Activated T-cell treated with anti-CD3 and anti-CD28 coated beads, Interleukin-2, amount 50 U/mL, for 72 hours (primary cell): ENCODE measurements at places on chromosomes 2 and 18. TPM values are rescaled to one million over a fixed set of nuclear protein-coding genes. Genes with fewer than 3 reads are reported as not detected.
A peak's percentile ranks its signal among the peaks of the same experiment; 100 is the strongest.

TEKT4 gene
- total RNA-seq = not detected

GRCh38 chr2:86304416-86304815 is 33.0 kb downstream of the REEP1 start:
- peaks cover 14% of the 10 kb centered on the region for H3K27me3 ChIP-seq
- DNase-seq = no peak
- no peak overlapping the region for H3K27ac ChIP-seq
- no peaks in the 10 kb centered on the region for H3K36me3 ChIP-seq

- peak overlapping the region; percentile 88 for H3K27ac ChIP-seq
- peaks cover 51% of the 10 kb centered on the region for H3K4me1 ChIP-seq
- H3K4me3 ChIP-seq = peak overlapping the region; percentile 67
- peaks cover 28% of the 10 kb centered on the region for H3K36me3 ChIP-seq
Observed at GRCh38 chr2:143263066-143263625, 133.9 kb downstream of the ARHGAP15 start.

DNA sequence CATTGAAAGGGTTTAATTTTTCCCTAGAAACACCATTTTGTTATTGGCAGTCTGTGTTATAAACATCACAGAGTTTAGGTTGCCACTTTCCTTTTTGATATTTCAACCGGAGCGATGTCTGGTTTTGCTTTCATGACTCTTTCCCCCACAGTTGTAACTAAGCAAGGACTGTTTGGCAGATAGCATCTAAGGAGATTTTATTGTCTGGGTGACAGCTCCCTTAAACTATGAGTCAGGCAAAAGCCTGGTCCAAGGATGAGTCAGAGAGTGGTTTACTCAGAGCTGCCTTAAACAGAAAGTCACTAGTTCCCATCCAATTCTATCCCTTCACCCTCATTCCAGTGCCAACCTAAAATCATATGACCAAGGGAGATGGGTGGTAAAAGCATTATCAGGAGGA is 341.6 kb upstream of the VWC2L start:
- H3K36me3 ChIP-seq = no peaks in the 10 kb centered on the region
- no peak overlapping the region for H3K4me3 ChIP-seq
- DNase-seq = peak; percentile 17
- no peak overlapping the region for H3K27ac ChIP-seq
- H3K27me3 ChIP-seq = no peaks in the 10 kb centered on the region
- H3K4me1 ChIP-seq = no peaks in the 10 kb centered on the region

DSG1 gene
- total RNA-seq = not detected

TMEM185B gene
- 20.9 TPM for total RNA-seq

C1GALT1C1L gene
- 0.48 TPM for total RNA-seq

AQP12B gene
- total RNA-seq = not detected

PTPRN gene
- 2.5 TPM for total RNA-seq

DNA sequence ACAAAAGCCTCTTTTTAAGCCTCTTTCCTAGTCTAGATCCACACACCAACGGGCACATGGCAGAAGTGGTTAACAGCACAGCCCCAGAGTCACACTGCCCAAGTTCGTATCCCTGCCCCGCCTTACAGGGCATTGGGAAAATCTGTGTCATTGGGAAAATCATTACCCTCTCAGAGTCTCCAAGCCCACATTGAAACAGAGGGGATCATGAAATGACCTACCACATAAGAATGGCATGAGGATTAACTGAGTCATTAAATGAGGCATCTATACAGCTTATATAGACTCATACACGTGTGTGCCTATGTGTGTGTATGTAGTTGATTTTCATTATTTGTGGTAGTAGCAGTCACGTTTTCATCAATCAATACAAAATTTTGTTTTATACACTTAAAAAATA is 469.0 kb upstream of the POU3F3 start:
- H3K27ac ChIP-seq = no peak overlapping the region
- peaks cover 3% of the 10 kb centered on the region for H3K4me1 ChIP-seq
- H3K36me3 ChIP-seq = peaks cover 2% of the 10 kb centered on the region
- DNase-seq = no peak
- H3K4me3 ChIP-seq = no peak overlapping the region

DNA sequence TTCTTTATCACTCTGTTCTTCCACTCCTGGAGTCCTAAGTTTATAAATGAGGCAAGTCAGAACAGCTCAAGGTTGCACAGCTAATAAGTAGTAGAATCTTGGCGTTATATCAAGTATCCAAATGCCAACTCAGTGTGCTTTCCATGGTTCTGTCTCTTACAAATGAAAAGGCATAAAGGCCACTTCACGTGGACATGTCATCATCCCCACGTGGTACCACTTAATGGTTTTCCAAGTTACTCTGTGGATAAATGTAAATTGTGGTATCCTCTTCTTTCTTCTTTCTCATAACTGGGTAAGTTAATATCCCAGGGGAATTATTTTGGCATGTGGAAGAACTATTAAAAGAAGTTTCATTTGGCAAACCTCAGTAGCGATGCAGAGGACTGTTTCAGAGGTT is 131.5 kb upstream of the L3MBTL4 start:
- H3K36me3 ChIP-seq = no peaks in the 10 kb centered on the region
- no peaks in the 10 kb centered on the region for H3K4me1 ChIP-seq
- no peaks in the 10 kb centered on the region for H3K27me3 ChIP-seq
- DNase-seq = no peak

DNA sequence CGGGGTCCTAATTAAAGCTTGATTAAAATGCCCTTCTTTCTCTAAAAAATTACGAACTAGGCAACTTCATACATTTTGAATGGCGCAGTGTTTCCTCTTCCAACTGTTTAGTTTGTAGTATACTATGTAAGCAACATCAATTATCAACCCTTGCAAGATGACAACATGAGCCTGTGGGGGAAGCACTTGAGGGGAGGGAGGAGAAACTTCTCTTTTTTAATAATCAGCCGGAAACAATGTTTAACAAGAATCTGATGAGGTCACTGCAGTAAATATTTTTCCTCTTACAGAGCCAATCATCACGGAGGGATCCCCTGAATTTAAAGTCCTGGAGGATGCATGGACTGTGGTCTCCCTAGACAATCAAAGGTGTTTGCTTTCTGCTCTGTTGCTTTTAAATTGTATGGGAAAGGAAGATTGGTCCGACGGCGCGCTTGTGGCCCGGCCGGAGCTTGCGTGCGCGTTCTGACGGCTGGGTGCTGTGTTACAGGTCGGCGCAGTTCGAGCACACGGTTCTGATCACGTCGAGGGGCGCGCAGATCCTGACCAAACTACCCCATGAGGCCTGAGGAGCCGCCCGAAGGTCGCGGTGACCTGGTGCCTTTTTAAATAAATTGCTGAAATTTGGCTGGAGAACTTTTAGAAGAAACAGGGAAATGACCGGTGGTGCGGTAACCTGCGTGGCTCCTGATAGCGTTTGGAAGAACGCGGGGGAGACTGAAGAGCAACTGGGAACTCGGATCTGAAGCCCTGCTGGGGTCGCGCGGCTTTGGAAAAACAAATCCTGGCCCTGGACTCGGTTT is 5.3 kb upstream of the DLX1 start:
- DNase-seq = no peak
- H3K4me1 ChIP-seq = peaks cover 31% of the 10 kb centered on the region
- peak overlapping the region; percentile 8 for H3K4me3 ChIP-seq

DNA sequence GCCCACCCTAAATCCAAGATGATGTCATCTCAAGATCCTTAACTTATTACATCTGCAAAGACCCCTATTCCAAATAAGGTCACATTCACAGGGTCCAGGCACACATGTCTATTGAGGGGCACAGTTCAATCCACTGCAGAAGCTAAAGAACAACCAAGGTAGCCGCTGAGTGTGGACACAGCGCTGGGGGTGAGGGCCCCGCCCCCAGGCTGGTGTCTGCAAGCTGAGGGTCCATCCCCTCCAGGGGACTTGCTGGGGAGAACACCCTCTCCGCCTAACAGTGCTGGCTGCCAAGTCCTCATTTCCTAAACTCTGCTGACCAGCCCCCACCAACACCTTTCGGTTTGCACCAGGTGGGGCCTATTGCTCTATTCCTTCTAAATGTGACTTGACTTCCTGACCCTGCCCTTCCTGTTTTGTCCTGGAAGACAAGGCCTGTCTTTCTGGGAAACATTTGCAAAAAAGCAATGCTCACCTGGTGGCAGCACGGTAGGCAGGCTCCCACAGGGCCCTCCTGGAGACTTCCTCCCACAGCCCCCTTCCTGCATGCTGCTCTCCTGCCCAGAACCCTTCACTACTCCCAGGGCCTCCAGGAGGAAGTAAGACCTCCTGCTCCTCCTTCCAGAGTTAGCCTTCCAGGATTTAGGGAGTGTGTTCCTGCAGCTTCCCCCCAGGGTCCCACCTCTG is 24.4 kb upstream of the TEX44 start:
- no peaks in the 10 kb centered on the region for H3K27me3 ChIP-seq
- H3K4me3 ChIP-seq = no peak overlapping the region
- no peak for DNase-seq

- H3K4me1 ChIP-seq = no peaks in the 10 kb centered on the region
- no peak overlapping the region for H3K4me3 ChIP-seq
- DNase-seq = no peak
- peaks cover 60% of the 10 kb centered on the region for H3K27me3 ChIP-seq
Observed at GRCh38 chr18:48396561-48396960, 12.6 kb downstream of the ZBTB7C start.

GRCh38 chr2:147500229-147500628 is 344.6 kb upstream of the ACVR2A start:
- H3K36me3 ChIP-seq = no peaks in the 10 kb centered on the region
- H3K27me3 ChIP-seq = no peaks in the 10 kb centered on the region
- peak overlapping the region; percentile 63 for H3K4me3 ChIP-seq
- no peak for DNase-seq
- peak overlapping the region; percentile 79 for H3K27ac ChIP-seq
